ENCODE measurements at places on chromosomes 5 and 9.
A peak's percentile ranks its signal among the peaks of the same experiment; 100 is the strongest.

GRCh38 chr5:124923131-124923530 lies 176.7 kb upstream of the ZNF608 start:
- DNase-seq = peak; percentile 90

GRCh38 chr9:33464045-33464636 lies 9.6 kb downstream of the NOL6 start:
- DNase-seq = no peak

DNA sequence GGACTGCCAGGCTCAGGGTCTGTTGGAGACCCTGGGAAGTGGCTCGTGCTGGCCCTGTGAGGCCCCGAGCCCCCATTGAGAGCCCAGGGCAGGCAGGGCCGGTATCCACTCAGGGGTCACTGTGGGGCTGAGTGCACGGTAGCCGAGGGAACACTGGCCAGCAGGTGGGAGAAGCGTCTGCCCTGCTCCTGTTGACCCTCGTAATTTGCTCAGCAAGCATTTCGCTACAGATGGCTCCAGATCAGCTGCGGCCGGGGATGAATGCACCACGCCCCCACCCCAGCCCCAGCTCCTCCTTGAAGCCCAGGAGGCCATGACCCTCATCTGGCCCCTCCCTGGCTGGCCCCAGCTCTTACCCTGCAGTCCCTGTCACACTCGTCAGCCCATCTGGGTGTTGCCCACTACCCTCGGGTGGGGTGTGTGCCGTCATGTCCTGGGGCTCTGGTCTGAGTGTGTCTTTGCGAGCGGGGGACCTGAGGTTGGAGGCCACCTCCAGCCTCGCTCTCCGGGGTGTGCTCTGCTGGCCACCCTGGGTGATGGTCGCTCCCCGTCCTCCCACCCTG lies 6.1 kb upstream of the NRARP start:
- no peak for DNase-seq

- no peak for DNase-seq
Measured at GRCh38 chr9:34962546-34962945, 4.5 kb downstream of the PHF24 start.

DNA sequence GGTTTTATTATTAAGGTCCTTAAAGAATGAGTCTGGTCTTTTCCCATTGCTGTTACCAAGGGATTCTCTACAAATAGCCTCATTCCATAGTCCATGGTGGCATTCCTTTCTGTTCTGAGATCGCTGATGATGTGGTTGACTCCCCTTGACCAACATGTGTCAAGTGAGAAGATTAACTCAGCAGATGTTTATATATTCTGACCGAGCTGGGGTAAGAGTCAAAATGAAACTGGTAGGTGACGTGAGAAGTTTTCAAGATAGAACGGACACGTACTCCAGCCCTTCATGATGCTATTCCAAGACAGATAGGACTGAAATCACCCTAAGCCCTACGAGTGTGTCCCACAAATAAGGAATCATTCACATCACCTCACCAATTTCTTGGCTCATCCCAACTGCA lies 155.5 kb upstream of the WWC1 start:
- DNase-seq = no peak
